ENCODE measurements at places on chromosomes 2 and 18.

GRCh38 chr2:217568289-217568971 is 434.4 kb downstream of the TNS1 start:
- no peak for DNase-seq

DNA sequence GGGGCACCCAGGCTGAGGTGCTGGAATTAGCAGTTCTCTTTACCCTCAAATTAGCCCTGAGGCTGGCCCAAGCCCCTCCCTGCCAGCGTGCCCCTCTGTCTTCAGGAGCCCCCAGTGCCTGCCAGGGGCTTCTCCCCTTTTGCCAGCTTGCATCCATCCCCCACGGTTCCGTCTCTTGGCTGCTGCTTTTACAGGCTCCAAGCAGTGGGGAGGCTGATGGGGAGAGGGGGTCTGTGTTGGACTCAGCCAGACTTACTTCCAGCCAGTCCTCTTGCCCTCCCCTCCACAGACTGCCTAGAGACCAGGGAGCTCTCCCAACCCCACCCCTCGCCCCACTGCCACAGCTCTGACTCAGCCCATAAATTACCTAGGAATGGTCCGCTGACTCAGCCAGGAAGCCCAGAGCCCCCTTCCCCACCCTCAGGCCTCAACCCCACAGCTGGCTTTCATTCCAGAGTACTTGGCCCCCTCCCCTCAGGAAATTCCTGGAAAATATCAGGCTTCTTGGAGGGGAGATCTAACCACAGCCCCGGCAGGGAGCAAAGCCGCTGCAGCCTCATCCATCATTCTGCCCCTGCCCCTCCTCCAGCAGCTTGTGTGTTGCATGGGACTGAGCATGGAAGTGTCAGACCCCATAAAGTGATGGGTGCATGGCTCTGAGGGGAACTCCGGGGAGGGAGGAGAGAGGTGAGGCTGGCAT is 184.6 kb downstream of the ZFP36L2 start:
- no peak for DNase-seq

GRCh38 chr2:54655046-54655809 is 68.2 kb upstream of the EML6 start:
- DNase-seq: no peak

GRCh38 chr2:201952187-201952586 is 81.5 kb upstream of the FZD7 start:
- no peak for DNase-seq

- no peak for DNase-seq
These were observed 133.7 kb downstream of the COMMD1 start for GRCh38 chr2:62038975-62039771.

DNA sequence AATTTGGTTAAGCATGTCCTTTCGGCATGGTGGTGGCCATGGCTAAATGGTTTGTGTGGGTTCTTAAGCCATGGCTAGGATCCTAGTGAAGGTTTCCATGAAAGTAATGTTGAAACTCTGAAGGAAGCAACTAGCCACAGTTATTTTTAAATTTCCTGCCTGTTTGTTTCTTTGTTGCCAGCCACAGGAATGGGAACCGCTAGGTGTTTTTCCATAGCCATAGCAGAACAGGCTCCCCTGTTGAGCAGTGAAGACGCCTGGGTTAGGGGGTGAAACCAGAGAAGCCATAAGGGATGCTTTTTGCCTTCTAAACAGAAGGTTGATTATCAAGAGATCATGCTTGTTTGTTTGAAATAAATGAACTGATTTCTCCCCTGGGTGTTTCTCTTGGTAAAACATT is 60.1 kb upstream of the CHMP1B start:
- no peak for DNase-seq

DNA sequence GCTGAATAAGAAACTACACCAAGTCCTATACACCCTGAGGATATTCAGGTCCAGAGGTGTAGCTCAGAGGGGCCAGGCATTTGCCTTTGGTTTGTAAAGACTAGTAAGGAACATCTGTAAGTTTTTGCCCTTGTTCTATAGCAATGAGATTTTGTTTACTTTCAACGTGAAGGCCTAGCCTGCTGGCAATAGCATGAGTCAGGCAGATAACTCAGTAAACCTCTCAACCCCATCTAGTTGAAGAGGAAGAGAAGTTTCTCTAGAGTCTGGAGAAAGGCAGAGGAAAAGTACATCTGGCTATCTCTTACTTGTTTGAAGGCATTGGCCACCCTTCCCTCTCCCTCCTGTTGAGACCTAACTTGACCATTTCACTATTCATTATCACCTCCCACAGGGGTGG is 70.3 kb upstream of the ZNF521 start:
- no peak for DNase-seq

DNA sequence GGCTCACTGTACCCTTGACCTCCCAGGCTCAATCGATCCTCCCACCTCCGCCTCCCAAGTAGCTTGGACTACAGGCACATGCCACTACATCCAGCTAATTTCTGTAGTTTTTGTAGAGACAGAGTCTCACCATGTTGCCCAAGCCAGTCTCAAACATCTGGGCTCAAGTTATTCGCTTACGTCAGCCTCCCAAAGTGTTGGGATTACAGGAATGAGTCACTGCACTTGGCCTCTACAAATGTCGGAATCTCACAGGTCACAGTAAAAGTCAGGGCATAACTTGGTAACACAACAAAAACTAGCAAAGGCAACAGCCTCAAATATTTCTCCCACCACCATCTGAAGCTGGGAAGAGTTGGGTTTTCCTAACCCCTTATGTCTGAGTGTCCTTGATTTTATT is 25.3 kb downstream of the SCG2 start:
- DNase-seq: no peak

- no peak for DNase-seq
These were observed 8.1 kb downstream of the ZNF638 start for GRCh38 chr2:71339685-71340084.

GRCh38 chr2:46841621-46842020 is 74.0 kb downstream of the MCFD2 start:
- DNase-seq: no peak

- DNase-seq: no peak
These were observed 21.0 kb upstream of the GPR75 start for GRCh38 chr2:53880756-53881155.

DNA sequence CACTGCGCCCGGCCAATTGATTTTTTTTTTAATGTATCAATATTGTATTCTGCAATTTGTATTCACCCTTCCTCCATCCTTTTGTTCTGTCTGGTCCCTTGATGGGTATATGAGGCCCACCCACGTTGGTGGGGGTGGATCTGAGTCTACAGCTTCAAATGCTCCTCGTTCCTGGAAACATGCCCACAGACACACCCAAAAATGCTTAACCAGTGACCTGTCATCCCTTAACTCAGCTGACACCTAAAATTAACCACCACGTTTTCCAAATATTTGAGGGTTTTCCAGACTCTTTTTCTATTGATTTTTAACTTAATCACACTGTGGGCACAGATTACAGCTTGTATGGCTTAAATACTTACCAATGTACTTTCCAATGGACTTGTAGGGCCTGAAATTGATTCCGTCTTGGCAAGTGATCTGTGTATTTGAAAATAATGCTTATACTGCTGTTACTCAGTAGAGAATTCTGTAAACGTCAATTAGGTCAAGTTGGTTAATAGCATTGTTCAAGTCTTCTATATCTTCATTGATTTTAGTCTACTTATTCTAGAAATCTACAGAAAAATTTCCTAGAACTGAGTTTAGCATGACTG is 34.4 kb upstream of the CYP27C1 start:
- DNase-seq: no peak

- DNase-seq: no peak
These were observed 1.5 kb downstream of the ACTR3 start for GRCh38 chr2:113891265-113891959.

DNA sequence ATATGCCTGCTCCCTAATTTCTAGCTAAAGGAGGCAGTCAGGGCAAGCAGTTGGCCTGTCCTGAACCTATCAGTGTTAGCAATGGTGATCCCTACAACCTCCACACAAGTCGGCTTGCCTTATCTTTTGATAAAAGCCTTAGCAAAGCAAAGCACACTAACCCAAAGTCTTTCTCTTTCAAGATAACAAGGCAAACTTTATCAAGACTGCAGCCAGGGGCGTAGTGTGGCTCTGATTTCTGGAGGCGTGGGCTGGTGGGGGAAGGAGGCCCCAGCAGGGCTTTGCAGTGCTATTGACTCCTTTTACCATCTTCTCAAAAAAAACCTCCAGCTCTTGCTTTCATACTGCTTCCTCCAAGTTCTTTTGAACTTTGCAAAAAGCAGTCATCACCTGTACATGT is 40.2 kb upstream of the LAMA1 start:
- no peak for DNase-seq

- no peak for DNase-seq
These were observed 552.8 kb upstream of the NRP2 start for GRCh38 chr2:205129531-205129930.

DNA sequence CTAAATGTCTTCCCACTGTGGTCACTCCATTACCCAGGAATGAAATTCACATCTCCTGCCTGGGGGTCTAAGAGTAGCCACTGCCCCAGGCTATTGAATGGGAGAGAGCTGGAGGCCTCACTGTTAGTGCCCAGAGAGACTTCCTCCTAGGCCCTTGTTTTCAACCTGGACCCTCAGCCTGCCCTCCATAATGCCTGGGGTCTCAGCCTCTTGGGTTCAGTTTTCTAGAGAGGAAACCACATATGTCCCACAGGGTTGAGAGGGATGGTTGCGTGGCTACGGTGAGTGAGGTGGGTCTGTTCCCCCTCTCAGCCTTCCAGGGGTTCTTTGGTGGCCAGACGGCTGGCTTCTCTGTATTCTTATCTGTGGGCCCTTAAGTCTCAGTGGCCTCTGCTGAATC is 43.4 kb downstream of the SPATS2L start:
- no peak for DNase-seq

DNA sequence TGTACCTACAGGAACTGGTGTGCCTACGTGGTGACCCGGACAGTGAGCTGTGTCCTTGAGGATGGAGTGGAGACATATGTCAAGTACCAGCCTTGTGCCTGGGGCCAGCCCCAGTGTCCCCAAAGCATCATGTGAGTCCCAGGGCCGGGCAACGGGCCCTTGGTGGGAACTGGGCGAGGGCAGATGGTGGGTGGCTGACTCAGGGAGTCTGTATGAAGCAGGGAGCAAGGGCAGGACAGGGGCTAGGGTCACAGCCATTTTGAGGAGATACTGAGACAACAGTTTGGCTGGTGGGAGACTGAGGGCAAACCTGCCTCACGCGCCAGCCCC is 1.7 kb downstream of the EMILIN1 start:
- no peak for DNase-seq

GRCh38 chr2:143881246-143881645 is 638.7 kb downstream of the ZEB2 start:
- peak; percentile 41 for DNase-seq

- no peak for DNase-seq
These were observed 127.8 kb downstream of the LNPK start for GRCh38 chr2:175874291-175874690.

DNA sequence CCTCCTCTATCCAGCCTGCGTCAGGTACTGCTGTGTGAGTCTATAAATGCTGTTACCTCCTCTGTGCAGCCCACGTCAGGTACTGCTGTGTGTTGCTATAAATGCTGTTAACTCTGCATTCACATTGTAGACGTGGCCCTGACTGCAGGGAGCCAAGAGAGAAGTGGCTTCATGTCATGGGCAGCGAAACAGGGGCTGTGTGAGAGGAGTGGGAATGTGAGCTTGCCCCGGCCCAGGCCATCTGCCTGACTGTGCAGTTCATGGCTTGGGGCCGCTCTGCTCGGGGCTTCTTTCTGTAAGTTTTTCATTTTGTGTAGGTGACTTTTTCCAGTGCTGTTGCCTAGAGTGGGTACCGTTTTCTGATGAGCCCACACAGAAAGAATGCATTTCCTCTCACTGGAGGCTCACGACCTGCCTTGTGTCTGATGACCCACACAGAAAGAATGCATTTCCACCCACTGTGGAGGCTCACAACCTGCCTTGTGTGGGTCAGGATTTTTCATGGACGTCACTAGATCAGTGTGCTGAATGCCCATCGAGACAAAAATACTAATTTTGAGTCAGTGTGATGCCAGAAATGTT is 104.5 kb downstream of the SNTG2 start:
- no peak for DNase-seq

- DNase-seq: no peak
These were observed 1515.6 kb upstream of the NXPH2 start for GRCh38 chr2:140295767-140296166.

GRCh38 chr2:208222351-208222750 is 32.5 kb downstream of the IDH1 start:
- no peak for DNase-seq

DNA sequence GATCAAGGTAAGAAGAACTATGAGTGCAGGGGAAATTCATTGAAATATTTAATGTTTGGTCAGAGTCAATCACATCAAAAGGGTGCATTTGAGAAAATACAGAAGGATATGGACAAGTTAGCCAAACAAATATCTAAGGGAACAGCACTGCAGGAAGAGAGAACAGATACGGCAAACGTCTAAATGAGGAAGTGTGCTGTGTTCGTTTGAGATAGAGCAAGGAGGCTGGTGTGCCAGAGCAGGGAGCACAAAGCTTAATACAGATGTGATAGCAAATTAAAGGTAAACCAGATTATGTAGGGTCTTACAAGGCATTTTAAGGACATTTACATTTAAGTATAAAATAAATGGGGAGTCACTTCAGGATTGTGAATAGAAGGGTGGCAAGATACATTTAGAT is 241.3 kb upstream of the ZNF804A start:
- DNase-seq: no peak

DNA sequence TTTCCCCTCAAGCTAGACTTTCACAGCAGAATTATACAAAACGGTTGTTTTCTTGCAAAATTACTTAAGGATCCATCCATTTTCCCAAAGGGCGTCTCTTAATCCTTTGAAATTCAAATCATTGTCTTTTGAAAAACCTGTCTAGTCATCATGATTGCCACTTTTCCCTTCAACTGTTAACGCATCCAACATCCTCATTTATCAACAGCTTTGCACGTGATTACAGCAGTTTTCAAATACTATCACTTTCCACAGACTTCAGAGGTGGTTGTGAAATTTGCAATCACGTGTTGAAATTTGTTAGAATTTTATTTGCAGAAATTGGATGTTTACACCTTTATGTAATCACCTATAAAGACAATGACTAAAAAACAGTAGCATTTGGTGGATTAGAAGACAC is 304.4 kb upstream of the SLC39A10 start:
- no peak for DNase-seq

DNA sequence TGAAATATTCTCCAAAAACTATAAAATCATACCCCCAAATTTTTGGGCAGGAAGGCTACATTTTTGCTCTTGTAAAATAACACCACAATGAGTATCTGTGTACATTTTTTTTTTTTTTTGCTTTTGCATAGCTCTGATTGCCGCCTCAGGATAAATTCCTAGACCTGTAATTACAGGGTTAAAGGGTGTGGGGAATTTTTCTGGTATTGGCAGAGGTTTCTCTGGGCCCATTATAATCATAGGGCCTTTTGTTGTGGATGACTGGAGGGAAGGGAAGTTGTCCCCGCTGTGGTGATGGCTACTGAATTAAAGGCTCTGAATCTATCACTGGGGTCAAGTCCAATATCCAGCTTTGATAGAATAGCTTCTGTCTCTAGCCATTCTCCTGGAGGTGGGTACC is 26.6 kb downstream of the CCDC195 start:
- no peak for DNase-seq

All from NCI-H748 treated with DMSO at 0.1 percent for 48 hours (cell line).